Pancreas (tissue), 10 donors: ENCODE measurements at places on chromosomes 2 and 18.

GRCh38 chr2:229575569-229576315 is 138.6 kb downstream of the DNER start:
- no peak for DNase-seq

DNA sequence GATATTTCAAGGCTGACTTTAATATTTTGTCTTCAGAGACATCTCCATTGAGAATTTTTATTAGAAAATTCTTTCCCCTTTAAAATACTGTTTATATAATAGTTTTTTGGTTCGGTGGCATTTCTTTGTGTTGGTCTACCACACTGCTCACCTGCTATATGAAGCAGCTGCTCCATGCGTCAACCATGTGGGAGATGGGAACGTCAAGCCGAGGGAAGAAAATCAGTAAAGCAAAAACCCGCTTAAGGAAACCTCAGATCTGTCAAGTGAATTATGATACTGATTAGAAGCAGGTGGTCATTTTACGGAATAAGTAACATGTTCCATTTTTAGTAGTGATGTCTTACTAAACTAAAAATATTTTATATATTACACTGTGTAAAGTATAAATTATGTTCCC is 5.6 kb upstream of the TMEM17 start:
- DNase-seq, result no peak

GRCh38 chr2:9752441-9753275 is 90.6 kb upstream of the TAF1B start:
- no peak for DNase-seq

- no peak for DNase-seq
These were observed 92.4 kb downstream of the COX7A2L start for GRCh38 chr2:42268528-42269151.

DNA sequence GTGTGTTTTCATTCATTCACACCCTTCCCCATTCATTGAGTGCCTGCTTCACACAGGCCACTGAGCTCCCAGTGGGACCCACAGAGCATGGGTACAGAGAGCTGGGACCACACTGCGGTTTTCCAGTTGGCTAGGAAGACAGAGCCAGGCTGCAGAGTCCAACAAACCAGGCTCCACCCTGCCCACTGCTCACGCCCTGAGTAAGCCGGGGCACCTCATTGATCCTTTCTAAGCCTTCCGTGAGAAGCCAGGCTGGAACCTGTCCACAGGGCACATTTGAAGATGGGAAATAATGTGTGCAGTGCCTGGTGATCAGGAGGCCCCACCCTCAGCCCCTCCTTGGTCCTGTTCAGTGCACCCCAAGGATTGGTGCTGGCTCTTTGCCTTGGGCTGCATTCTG is 13.5 kb downstream of the KCNIP3 start:
- no peak for DNase-seq

DNA sequence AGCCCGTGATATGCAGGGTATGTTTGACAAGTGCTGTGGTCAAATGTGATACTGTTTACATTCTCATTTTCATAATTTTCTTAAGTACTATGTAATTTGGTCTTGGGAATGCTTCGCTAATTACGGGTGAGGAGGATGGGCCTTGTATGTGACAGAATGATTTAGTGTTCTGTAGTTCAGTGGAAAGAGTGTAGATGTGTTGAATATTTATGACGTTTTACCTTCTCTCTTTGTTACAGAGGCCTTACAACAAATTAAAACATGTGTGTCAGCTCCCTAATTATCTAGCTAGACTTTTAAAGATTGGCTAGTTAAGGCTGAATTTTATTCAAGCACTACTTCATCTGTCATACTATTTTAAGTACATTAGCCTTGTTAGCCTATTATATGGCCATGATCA is 10.6 kb upstream of the CHRNA1 start:
- DNase-seq, result no peak

- no peak for DNase-seq
These were observed 717 bp downstream of the IHH start for GRCh38 chr2:219059725-219060682.

DNA sequence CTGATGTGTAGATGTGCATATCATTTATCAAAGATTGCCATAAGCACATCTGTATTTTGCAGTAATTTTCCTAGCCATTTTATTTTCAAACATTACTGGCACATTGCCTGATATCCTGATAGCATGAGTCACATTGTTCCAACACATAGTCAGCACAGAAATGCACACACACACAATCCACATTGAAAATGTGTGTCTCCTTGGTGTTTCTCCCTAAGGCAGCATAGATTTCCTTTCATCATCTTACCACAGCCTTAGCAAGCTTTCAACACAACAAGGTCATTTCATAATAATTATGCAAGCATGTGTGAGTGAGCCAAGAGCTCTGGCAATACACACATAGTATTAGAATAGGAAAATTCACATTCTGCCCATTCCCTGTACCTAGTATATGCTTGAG is 245.4 kb upstream of the MEIS1 start:
- no peak for DNase-seq
